Lung (tissue), 17 donors: ENCODE measurements at places on chromosomes 16 and 17.

DNA sequence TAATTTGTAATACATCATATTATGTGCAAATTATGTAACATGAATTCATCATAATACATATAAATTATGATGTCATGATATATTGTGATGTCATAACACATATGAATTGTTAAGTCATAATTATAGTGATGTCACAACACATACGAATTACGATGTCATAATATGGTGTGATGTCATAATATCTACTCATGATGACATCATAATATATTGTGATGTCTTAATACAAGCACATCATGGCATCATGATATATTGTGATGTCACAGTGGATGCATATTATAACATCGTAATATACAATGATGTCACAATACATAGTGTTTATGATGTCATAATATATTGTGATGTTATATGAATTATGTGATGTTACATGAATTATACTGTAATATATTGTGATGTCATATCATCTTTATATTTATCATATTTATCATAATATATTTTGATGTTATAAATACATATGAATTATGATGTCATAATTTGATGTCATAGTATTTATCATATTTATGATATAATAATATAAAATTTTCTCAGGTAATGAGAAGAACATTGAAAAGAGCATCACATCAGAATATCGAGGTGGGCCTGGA, 1793.0 kb downstream of the TP53TG3F start:
- H3K36me3 ChIP-seq, result no peaks in the 10 kb centered on the region
- no peaks in the 10 kb centered on the region for H3K4me1 ChIP-seq
- H3K4me3 ChIP-seq, result no peak overlapping the region
- DNase-seq, result no peak
- H3K27ac ChIP-seq, result no peak overlapping the region

DNA sequence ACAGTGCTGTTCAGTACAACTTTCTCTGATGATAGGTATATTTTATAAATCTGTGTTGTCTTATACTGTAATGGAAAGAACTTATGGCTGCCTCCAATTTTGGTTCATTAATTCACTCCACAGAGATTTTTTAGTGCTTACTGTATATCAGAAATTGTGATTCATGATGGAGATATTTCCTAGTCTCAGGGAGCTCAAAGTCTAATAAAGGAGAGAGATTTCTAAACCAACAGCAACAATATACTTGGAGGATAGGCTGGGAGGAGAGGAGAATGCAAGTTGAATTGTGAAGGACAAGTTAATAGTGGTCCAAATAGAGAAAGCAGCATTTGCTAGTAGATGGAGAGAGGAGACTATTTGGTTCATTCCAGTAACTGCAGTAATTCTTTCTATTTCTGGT, 63.5 kb downstream of the TANC2 start:
- no peaks in the 10 kb centered on the region for H3K27me3 ChIP-seq
- no peak overlapping the region for H3K4me3 ChIP-seq
- no peaks in the 10 kb centered on the region for H3K36me3 ChIP-seq

- no peaks in the 10 kb centered on the region for H3K4me1 ChIP-seq
- no peak overlapping the region for H3K4me3 ChIP-seq
- H3K27ac ChIP-seq, result no peak overlapping the region
- H3K27me3 ChIP-seq, result no peaks in the 10 kb centered on the region
- no peaks in the 10 kb centered on the region for H3K36me3 ChIP-seq
Observed at GRCh38 chr17:29753845-29754439, 131.2 kb upstream of the CORO6 start.

- no peaks in the 10 kb centered on the region for H3K36me3 ChIP-seq
- H3K4me3 ChIP-seq, result no peak overlapping the region
- no peaks in the 10 kb centered on the region for H3K27me3 ChIP-seq
- H3K4me1 ChIP-seq, result no peaks in the 10 kb centered on the region
- DNase-seq, result no peak
- H3K27ac ChIP-seq, result no peak overlapping the region
Observed at GRCh38 chr16:923184-923583, 47.6 kb downstream of the LMF1 start.

DNA sequence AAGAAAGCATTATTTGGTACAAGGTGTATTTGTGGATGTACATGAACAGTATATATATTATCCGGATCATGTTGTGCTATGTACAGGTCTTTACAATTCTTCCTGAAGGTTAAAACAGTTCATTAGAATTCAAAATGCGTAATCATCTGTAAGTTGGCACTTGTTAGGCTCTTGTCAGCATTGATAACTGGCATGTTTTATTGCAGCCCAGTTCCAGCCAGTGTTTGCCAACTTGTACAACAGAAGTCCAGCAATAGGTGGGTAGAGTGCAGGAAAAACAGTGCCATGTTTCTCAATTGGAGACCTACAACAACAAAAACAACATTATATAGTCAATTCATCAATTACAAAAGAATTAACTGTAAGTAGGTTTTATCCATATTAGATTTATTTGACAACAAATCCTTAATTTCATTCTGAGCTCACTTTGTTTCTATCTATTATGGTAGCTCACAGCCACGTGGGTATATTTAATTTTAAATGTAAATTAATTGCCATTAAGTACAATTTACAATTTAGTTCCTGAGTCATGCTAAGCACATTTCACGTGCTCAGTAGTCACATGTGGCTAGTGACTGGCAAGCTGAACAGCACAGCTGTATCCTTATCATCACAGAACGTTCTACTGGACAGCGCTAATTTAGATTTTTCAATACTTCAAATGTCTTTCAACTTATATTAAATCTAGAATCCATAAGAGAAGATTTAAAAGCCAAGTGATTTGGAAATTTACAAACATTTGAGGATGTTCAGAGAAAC, 8.6 kb upstream of the ANKFY1 start:
- H3K27ac ChIP-seq, result no peak overlapping the region
- DNase-seq, result no peak
- peaks cover 17% of the 10 kb centered on the region for H3K36me3 ChIP-seq
- no peaks in the 10 kb centered on the region for H3K27me3 ChIP-seq
- peaks cover 1% of the 10 kb centered on the region for H3K4me1 ChIP-seq
